Jurkat, Clone E6-1 (cell line): ENCODE measurements at places on chromosomes 6 and 20.
A peak's percentile ranks its signal among the peaks of the same experiment; 100 is the strongest.

DNA sequence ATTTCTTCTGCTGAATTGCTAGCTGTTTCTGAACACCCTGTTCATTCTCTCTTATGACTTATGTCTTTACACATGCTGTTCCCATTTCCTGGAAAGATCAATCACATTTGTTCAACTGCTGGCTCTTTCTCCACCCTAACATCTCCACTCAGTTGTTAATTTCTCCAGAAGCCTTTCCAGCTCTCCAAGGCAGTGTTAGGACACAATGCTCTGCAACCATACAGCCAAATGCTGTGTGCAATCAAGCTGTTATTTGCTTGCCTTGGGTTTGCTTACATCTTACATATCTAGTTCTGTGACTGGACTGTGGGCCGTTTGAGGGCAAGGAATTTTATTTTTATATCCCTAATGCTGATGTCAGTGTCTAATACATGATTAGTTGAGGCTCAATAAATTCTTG lies 24.2 kb upstream of the CITED2 start:
- no peak for DNase-seq

- DNase-seq, result no peak
Observed at GRCh38 chr6:33774774-33775173, 14.2 kb downstream of the LEMD2 start.

- no peak for DNase-seq
Observed at GRCh38 chr20:22403022-22403631, 181.2 kb downstream of the FOXA2 start.

DNA sequence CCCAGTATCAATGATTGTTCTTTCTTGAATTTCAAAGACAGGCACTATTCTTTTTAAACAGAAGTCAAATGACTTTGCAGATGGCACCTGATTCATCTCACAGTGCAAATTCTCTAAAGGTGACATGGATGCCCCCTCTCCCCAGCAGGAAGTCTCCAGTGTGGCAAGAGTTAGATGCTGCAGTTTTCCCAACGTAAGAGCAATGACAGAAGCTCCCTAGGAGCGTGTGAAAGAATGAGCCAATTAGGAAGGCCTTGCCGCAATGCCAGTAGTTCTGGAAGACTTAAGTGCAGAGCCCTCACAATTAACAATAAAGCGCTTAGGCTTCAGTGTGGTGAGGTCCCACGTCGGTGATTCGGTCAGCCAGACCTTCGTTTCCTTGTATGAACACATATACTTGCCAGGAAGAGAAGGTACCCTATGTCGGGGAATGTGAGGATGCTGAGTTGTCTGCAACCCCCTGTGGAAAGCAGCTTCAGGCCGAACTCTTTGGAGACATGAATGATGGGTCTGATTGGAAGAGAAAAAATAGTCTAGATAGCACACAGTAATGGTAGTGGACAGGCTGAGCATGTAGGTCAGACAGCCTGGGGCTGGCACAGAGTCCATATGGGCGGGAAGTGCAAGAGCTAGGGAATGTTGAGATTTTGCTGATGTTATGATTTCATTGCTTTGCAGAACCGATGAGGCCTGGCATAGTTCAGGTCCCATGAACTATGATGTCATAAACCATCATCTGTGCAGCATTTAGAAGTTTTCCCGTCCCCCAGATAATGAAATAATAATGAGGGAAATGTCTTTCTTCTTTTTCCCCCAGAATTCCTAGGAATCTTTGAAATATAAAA lies 132.6 kb downstream of the PHACTR1 start:
- DNase-seq, result no peak

DNA sequence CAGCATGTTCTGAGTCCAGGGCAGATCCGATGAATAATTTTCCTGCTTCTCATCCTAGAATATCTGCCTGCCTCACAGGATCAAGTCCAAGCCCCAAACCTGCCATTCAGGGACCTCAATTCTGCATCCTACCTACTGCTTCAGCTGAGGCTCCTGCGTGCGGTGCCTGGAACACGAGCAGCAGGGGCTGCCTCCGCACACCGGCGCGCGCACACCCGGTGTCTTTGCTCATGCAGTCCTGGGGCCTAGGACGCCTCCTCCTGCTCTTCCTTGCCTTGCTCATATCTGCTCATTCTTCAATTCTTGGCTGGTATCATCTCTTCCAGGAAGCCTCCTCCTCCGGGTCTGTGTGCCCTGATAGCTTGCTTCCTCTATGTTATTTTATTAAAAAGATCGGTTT lies 81.1 kb upstream of the AGPAT4 start:
- DNase-seq, result no peak

DNA sequence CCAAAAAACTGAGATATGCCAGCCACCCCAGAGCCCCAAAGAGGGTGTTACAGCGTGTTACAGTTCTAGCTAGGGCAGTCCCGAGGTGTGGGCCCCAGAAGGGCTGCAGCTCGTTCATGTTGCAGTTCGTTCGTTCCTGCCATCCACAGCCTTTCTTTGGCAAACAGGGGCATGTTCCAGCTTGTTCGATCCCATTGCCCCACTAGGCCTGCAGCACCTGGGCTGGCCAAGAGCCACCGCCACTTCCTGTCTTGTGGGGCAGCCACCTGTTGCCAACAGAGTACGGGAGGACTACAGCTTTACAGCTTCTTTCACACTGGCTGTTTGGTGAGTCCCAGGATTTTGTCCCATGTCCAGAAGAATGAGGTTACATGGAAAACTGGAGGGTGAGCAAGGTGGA lies 198.1 kb downstream of the MMUT start:
- no peak for DNase-seq

DNA sequence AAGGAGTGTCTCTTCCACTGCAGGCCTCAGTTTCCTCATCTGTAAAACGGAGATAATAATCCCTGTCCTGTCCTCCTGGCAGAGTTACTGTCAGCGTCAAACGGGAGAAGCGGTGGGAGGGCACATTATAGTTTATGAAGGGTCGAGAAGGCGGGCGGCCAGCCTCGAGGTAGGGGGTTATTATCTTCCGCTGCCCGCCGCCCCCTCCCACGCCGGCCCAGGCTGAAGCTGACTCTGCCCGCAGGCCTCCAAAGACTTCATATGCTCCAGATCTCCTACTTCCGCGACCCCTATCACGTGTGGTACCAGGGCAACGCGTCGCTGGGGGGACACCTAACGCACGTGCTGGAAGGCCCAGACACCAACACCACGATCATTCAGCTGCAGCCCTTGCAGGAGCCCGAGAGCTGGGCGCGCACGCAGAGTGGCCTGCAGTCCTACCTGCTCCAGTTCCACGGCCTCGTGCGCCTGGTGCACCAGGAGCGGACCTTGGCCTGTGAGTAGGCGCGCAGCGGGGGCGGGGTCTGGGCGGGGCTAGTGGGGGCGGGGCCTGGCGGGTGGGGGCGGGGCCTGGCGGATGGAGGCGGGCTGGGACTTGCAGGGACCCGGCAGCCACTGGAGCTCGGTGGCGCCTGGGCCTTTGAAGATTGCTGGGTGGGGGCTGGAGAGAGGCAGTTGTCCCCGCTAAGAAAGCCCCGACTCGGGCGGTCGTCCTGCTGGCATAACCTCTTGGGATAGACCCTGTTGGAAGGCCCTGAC lies 2.8 kb downstream of the PROCR start:
- DNase-seq, result no peak

GRCh38 chr6:28258877-28259777 lies at the start of gene NKAPL:
Gene NKAPL, plus strand, starts transcription at chr6:28259297. Its CDS starts 75 bp downstream, at chr6:28259372.
- no peak for DNase-seq

DNA sequence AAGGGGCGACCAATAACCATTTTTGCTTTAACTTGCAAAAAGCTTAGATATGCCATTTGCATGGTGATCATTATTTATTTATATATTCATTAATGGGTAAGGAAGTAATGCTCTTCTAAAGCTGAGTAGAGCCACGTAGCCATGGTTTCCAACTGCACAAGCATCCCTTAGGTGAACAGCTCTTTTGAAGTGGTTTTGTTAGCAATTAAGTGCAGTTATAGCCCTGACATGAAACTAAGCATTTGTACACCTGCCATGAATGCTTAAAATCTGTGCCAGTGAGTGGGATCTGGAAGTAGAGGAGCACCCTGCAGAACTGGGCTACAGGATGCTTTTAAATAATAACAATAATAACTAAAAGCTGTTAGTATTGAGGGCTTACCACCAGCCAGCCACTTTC lies 19.1 kb downstream of the TRAF3IP2 start:
- DNase-seq, result peak; percentile 87

- DNase-seq, result no peak
Observed at GRCh38 chr6:118968416-118968815, 33.5 kb upstream of the MCM9 start.
